ENCODE measurements at places on chromosomes 5 and 9.

DNA sequence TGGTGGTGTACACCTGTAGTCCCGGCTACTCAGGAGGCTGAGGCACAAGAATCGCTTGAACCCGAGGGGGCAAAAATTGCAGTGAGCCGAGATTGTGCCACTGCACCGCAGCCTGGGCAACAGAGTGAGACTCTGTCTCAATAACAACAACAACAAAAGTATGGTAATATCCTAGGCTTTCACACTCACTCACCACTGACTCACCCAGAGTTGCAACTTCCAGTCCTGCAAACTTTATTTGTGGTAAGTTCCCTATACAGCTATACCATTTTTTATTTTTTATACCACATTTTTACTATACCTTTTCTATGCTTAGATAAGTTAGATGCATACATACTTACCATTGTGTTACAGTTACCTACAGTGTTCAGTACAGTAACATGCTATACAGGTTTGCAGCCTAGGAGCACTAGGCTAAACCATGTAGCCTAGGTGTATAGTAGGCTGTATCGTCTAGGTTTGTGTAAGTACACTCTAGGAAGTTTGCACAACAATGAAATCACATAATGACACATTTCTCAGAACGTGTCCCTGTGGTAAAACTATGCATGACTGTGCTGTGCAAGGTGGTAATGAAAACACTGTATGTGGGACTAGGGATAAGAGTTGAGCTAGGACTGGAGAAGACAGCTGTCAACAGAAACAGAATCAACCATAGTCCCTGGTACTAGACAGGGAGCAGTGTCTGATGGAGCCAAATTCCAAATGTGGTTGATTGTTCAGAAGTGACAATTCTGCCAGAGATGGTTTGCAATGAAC is 109.5 kb upstream of the RAD23B start:
- peak; percentile 23 for DNase-seq

DNA sequence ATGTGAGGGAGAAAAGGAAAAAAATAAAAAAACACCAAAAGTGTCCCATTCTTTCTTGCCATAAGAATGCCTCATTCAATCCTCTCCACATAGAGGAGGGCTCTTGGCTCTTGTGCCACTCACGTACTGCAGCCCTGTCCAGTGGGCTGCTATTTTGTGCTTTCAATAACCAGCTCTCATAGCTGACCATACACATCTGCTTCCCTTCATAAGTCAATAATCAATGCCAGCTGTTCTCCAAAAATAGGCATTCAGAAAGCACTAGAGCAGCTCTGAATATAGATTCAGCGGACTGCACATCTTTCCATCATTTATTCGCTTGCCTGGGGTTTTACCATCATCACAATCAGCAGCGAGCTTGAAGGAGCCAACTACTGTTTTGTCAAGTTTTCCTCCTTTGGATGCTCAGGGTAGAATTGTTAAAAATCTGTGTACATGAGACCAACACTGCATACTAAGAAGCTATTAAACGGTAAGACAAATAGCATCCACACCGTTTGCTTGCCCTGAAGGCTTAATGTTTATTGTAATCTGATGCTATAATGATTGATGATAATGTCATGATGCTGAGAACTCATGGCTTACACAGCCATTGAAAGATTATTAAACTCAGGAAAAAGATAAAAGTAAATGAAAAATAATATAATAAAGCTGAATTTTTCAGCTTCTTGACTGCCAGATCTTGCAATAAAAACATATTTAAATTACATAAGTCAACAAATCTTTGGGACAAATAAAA is 80.0 kb downstream of the OXCT1 start:
- DNase-seq: no peak

DNA sequence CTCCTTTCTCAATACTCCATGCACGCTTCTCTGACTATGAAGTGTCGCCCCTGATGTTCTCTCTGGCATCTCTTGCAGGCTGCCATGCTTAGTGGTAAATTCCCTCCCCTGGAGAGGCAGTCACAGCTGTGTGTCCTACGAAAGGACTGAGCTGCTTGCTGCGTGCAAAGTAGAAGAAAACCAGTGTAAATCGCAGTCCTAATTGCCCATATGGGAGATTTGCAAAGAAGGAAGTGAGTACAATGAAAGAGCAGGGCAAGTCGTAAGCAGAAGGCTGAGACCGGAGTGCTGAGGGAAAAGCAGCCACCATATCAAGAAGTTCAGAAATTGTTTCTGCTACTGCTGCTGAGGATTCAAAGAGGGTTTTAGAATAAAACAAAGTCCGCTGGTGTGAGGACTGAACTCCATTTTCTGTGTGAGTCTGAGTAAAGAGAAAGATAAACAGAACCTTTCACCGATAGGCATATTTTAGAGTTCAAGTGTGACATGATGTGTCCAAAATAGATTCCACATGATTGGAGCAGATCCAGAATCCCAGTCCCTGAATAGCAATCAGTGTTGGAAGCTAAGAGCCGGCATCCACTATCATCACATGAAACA is 507.8 kb upstream of the MPDZ start:
- DNase-seq: peak; percentile 18

DNA sequence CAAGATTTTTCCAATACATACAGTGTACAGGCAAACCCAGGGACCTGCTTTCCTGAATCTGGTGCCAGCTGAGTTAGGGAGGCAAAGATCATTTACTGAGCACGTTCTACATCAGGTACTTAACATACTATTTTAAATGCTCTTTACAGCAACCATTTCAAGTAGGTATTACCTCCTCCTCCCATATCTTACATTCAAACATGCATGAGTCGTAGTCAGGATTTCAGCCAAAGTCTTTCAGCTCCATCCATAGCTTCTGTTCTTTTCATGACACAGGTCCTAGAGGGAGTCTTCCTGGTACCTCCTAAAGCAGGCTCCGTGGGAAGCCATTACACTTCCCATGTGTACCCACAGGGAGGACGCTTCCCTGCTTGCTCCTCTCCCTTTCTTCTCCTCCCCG is 11.7 kb downstream of the KCNV2 start:
- DNase-seq: peak; percentile 15

GRCh38 chr5:172312286-172312685 is 28.7 kb upstream of the UBTD2 start:
- DNase-seq: no peak

- no peak for DNase-seq
These were observed 454.1 kb downstream of the ZNF608 start for GRCh38 chr5:124292322-124292855.
